Activated naive CD4-positive, alpha-beta T cell treated with anti-CD3 and anti-CD28 coated beads, Interleukin-2, amount 50 U/mL, for 16 hours (primary cell): ENCODE measurements at places on chromosomes 2 and 18.

- DNase-seq: no peak
Measured at GRCh38 chr18:71398531-71398930, 1109.7 kb downstream of the SOCS6 start.

DNA sequence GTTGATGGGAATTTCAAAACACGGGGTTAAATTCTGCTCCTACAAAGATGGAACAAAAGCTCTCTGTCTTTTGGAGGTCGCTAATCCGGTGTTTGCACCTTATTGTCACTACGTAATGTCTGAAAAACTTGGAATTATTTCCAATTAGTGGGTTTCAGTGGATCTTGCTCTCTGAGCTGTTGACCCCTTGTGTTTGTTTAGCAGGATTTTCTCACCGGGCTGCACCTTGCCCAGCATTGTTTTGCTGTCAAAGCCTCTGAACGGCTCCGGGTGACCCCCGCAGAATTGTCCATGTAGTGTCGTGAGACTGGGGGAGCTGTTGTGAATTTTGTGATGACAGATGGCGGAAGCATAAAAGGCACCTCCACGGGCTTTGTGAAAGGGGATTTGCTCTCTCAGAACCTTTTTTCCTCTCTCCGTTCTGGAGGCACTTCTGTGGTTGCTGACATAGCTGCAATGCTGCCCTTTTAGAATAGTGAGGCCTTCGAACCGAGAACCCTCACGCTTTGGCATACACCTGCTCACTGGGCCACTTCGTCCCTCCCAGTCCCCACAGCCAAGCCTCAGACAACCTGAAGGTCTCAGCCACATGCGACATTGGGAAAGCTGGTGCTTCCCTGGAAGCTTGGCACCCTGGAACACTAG lies 129.4 kb downstream of the ACOXL start:
- no peak for DNase-seq

DNA sequence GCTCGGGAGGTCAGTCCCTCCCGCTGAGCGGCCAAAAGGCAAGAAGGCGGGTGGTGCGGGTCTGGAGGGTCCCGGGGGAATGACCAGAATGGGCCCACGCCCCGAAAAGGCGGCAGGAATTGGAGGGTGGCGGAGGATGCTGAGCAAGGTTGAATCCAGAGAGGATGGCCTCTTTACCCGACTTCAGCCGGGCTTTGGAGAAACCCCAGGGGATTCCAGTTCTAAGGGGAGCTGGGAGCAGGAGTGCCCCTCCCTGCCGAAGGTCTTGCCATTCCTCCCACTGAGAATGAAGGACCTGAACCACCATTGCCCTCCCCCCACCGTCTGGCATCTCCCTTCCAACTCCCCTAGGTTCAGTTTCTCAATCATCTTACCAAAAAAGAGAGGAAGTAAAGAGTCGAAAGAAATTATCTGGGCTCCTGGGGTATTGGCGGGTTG lies 38.9 kb upstream of the ATP6V1B1 start:
- no peak for DNase-seq

DNA sequence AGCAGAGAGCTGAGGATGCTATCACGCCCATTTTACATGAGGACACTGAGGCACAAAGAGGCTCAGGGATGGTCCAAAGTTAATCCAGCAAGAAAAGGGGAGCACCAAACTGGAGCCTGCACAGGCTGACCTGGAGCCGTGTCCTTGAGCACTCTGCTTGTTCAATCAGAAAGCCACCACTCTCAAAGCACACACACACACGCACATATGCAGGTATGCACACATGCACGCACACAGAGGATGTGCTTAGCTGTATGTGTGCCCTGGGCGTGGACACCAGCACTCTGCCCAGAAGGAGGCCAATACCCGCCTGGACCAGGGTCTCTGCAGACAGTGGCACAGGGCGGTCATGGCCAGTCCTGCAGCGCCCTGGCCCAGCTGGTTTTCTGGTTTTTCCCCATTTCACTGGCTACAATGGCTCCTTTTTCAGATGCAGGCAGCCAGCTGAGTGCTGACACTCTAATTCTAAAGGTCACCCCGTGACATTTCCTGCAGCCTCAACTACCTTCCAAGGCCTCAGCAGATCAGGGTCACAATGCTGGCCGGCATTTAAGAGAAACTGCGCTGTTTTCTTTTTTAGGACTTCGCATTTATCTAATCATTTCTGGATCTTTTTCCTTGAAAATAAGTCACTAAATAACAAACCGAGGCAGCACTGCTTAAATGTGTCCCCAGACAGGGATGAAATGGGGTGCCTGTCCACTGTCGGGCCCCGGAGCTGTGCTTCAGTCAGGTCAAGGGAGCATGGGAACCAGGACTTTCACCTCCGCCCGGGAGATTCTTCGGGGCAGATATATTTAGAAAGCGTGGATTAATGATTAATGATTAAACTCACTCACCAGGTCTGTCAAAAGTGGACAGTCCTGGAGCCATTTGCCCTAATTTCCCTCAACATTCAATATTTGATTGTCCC lies 104.5 kb downstream of the HDAC4 start:
- no peak for DNase-seq

GRCh38 chr2:136394136-136395060 lies 276.4 kb upstream of the CXCR4 start:
- no peak for DNase-seq

GRCh38 chr2:180227461-180227860 lies 220.4 kb upstream of the CWC22 start:
- DNase-seq: no peak

GRCh38 chr2:105406221-105406620 lies 7.4 kb upstream of the FHL2 start:
- no peak for DNase-seq

DNA sequence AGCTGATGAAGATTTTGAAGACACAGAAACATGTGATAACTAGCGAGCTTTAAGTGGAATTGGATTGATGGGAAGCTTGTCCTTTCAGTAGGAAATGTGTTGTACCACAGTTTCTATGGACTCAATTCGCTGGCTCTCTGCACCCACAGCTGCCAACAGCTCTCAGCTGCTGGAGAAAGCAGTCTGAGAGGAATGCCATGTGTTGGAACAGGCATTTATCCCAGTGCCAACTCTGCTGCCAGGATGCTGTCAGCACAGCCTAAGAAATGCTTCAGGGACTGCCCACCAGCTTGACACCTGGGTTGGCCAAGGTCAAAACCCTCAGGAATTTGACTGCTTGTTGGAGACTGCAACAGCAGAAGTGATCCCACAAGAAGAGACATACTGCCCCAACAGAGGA lies 193.0 kb upstream of the THSD7B start:
- no peak for DNase-seq

DNA sequence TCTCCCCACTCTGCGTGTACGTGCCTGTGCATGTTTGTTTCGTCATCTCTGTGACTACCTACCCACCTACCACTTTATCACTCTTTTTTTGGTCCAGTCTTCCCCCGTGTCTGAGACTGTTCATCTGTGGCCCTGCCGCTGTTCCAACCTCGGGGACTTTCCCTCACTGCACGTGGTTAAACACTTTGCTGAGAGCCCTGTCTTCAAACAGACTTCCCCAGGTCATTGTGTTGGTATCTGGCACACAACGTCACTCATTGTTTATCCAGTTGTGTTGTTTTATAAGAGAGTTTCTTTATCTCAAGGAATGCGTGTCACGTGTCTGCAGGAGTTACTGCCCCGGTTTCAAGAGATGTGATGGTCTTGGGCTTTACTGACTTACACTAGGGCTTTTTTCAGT lies 262.0 kb upstream of the RASGRP3 start:
- DNase-seq: no peak

GRCh38 chr2:123853161-123853560 lies 171.9 kb upstream of the CNTNAP5 start:
- DNase-seq: no peak

GRCh38 chr18:32425466-32425865 lies 45.2 kb downstream of the GAREM1 start:
- DNase-seq: no peak

- DNase-seq: no peak
Measured at GRCh38 chr2:133461484-133461883, 106.8 kb downstream of the NCKAP5 start.

- no peak for DNase-seq
Measured at GRCh38 chr2:235903782-235904584, 264.2 kb downstream of the GBX2 start.

GRCh38 chr2:235050980-235051351 lies 99.1 kb downstream of the SH3BP4 start:
- no peak for DNase-seq

GRCh38 chr2:231298091-231298490 lies 97.4 kb upstream of the B3GNT7 start:
- DNase-seq: no peak

GRCh38 chr2:169997140-169997887 lies 170.1 kb downstream of the UBR3 start:
- no peak for DNase-seq
